ENCODE measurements at places on chromosomes 3 and 15.

- no peak for DNase-seq
Measured at GRCh38 chr3:110859336-110859735, 212.3 kb upstream of the NECTIN3 start.

- DNase-seq: peak; percentile 53
Measured at GRCh38 chr15:74781431-74782258, at the start of gene CSK. Gene CSK, plus strand, starts transcription at chr15:74782080. Its CDS starts 16,218 bp downstream, at chr15:74798298.

GRCh38 chr15:49875392-49875791 lies 243.6 kb downstream of the ATP8B4 start:
- DNase-seq: no peak

DNA sequence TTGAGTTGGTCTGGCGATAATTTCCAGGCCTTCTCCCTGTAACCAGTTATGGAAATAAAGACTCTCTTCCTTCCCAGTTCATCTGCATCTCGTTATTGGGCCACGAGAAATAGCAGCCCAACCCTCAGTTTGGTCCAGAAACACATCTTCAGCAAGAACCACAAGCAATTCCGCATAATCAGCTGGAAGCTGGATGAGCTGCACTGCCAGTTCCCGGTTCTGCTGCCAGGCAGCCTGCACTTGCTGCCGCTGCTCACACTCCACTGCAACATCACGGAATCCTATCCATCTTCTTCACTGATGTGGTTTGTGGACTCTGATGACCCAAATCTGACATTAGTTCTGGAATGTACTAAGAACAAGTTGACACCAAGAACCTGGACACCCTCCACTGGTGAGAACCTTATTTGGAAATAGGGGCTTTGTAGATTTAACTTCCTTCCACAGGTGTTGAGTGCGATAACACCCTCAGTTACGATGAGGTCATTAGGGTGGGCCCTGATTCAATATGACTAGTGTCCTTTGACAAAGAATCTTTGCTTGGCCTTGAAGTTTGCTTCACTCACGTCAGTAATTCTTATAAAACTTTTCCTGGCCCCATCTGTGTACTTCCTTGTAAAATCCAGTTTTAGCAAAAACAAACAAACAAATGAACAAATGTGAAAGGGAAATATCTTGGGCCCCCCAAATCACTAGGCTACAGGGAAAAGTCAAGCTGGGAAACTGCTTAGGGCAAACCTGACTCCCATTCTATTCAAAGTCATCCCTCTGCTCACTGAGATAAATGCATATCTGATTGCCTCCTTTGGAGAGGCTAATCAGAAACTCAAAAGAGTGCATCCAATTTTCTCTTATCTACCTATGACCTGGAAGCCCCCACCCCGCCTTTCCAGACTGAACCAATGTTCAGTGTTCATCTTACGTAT lies 221.9 kb upstream of the PROK2 start:
- DNase-seq: no peak

DNA sequence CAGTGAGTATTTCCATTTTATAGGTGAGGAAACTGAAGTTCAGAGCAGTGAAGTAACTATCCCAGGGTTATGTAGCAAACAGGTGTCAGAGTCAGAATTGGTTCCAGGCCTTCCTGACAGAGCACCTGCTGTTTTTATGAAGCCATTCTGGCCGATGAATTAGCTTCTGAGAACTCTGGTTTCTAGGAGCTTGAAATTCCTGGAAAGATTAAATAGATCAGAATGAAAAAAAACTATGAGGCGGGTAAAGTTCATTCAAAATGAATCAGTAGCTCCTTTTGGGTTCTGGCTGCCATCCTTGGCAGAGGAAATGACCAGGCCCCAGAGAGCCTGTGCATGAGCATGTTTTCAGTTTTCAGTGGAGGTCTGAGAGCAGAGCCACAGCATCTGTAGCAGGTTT lies 59.3 kb upstream of the CFAP161 start:
- DNase-seq: no peak

DNA sequence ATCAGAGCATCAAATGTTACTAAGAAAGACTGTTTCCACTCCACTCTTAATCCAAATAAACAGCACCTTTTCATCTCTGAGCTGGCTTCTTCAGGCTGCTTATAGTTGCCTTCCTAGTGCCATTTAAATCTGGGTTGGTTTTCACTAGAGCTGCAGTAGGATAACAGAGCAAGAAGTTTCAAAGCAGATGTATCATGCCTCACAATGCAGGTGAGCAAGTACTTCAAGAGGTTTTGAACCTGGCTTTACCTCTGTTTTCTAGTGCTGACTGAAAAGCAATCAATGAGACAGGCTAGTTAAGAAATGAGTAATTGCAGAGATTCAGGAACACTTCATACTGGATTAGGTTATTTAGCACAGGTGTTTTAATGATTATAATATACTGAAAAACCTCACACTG lies 147.7 kb upstream of the SATB1 start:
- no peak for DNase-seq

- no peak for DNase-seq
Measured at GRCh38 chr15:78018946-78019644, 58.4 kb downstream of the TBC1D2B start.

Measured in C1 segment of cervical spinal cord (tissue), 14 donors.